ENCODE measurements at places on chromosomes 5 and 9.
A peak's percentile ranks its signal among the peaks of the same experiment; 100 is the strongest.

- no peak for DNase-seq
Observed at GRCh38 chr9:16817002-16817401, 53.5 kb downstream of the BNC2 start.

GRCh38 chr9:114046875-114047274 lies 31.2 kb downstream of the AMBP start:
- no peak for DNase-seq

- no peak for DNase-seq
Observed at GRCh38 chr9:131734165-131734610, 5.7 kb downstream of the RAPGEF1 start.

DNA sequence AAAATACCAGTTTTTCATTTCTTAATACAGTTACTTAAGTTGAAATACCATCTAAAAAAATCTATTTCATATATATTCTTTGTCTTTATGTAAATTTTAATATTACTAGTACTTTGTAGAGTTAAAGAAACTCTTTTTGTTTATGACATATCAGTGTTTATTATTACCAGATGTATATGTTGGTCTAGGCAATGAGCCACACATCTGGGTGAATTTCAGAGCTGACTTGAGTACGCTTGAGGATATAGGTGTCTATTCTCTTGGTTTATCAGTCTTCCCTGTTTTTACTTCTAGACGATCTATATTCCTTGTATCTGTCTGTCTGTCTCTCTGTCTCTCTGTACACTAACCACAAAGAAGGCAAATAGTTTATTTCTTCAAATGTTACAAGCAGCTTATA lies 2.9 kb downstream of the SMAD5 start:
- no peak for DNase-seq

DNA sequence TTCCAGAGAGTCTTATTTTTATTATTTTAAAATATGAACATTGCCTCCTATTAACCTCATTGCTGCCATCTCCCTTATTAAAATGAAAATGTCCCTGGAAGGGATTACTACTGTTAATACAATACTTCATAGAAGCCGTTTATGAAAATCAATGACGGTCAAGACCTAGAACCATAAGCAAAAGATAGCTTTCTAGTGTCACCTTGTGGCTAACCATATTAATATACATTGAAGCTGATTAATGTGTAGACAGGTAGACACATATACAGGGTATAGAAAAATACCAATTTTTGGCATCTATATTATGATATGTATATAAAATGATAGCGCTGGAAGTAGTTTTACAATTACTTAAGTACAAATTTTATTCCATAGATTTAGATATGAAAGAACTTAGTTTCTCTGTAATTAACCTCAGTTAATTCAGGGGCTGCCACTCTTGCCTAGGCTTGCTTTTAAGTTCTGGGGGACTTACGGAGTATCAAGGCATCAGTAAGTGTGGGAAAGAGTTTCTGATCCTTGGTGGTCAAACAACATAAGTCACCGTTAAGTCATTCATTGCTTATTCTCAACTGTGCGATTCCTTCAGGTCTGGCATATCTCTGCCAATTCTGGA lies 2.5 kb upstream of the YTHDC2 start:
- DNase-seq: no peak

DNA sequence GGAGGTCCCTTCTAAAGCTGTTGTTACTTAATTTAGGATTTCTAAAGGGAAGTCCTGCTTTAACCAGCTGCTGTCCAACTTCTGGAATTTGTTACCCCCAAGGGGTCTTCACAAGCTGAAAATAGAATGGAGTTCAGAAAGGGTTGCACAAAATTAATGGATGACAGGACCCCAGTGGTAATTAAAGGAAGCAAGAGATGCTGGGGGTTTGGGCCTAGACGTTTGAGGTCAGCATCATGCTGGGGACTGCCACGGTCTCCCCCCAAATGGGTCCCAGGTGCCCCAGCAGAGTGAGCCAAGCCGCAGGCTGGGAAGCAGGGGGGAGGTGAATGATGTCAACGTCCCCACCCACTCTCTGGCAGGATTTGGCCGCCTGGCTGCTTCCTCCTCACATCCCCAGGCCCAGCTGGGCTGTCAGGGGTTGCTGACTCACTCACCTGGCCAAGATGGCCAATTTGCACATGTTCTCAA lies 97.5 kb upstream of the ARAP3 start:
- DNase-seq: no peak

DNA sequence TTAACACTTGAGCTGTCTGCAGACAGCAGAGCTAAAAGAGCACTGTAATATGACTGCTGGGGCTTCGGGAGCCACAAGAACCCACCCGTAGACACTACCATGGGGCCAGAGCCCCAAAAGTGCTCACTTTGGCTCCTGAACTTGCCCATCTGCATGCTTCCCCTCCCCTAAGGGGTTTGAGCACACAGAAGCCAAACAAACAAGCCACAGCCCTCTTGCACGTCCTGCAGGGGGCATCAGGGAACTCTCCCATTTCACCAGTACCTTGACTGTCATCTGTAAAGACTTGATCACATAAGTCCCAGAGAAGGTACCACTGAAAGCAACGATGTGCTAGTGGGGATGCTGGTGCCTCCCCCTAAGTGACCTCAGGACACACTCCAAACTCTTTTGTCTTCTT lies 681.8 kb downstream of the SEMA5A start:
- DNase-seq: no peak

DNA sequence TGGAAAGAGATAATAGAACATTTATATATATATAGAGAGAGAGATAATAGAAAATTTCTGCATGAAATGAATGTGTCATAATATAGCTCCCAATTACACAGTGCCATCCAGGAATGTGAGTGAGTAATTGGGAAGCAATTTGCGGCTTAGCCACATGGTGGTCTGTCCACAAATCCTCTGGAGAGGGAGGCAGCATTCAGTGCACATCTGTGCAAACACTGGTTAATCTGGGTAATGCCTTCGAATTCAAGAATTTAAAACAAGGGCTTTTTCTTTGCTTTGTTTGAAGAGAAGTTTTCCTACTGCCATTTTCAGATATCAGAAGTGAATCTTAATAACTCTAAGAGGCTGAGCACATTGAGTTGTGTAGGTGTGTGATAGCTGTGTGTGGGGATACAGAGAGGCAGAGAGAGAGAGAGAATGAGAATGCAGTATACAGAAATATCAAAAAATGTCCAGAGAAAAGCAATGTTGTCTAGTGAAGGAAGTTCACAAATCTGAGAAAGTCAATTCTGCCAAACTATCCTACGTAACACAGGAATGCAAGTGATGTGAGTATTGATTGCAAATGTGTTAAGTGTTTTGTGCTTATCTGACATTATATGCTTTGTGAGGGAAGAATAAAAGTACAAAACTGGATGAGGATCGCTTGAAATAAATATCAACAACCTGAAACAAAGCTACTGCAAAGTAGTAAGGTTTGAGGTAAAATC lies 134.6 kb downstream of the EDIL3 start:
- no peak for DNase-seq

GRCh38 chr5:132447196-132447595 lies 43.4 kb downstream of the IRF1 start:
- DNase-seq: no peak

DNA sequence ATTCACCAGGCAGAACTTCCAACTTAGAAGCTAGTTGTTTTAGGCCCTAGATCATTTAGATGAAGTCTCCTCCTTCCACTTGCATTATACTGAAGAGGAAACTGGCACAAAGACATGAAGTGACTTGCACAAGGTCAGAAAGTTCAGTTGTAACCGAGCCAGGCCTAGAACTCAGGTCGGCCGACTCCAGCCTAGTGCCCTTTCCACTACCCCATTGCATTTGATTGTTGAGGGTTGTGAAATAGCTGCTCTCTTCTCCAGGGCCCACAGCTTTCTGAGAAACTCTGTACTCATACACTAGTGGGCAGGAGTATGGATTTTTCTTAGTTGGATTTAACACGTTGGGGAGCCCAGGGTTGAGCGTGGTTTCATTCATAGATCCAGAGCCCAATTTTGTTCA lies 5.6 kb downstream of the ZNF462 start:
- DNase-seq: no peak

- DNase-seq: no peak
Observed at GRCh38 chr5:95715799-95716461, 15.2 kb upstream of the RHOBTB3 start.

DNA sequence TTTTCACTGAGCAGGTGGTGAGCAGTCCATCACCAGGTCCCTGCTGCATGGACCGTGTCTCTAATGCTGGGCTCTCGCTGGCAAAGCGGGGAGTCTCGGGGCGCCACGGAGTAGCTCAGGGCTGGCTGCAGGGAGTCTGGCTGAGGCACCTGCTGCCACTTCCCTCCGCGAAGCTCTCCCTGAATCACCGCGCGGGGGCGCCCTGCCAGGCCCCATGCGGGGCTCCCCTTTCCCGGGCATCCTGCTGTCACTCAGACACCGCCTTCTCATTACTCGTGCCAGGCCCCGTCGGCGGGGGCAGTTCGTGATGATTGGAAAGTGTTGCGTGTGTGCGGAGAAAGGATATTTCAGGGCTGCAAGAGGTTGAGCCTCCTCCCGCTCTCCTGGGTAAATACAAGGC lies 335.8 kb downstream of the IRX2 start:
- no peak for DNase-seq

GRCh38 chr9:130345897-130346385 lies 80.4 kb downstream of the HMCN2 start:
- no peak for DNase-seq

- DNase-seq: no peak
Observed at GRCh38 chr9:1055166-1055565, 5.0 kb downstream of the DMRT2 start.

GRCh38 chr9:81748091-81748490 lies 58.7 kb upstream of the TLE1 start:
- DNase-seq: no peak

- DNase-seq: no peak
Observed at GRCh38 chr9:86340356-86341006, 13.7 kb downstream of the TUT7 start.

- DNase-seq: no peak
Observed at GRCh38 chr9:92538541-92538940, 2.8 kb upstream of the ECM2 start.

GRCh38 chr5:99060306-99061261 lies 131.8 kb upstream of the CHD1 start:
- peak; percentile 85 for DNase-seq

DNA sequence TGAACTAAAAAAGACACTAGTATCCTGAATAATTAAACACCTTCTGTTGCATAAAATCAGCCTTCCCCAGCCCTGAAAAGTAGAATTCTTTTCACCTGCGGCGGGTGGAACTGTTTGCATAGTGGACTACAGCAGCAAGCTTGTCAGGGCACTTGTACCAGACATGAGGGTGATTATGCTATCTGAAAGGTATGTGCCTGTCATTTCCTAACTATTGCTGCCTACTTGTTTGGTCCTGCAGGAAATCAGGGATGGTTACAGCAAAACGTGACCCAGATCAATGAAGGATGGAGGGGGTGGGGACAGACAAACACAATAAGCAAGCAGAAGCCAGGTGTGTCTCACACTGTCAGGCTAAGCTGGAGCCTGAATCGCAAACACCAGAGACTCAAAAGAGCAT lies 385.6 kb downstream of the MLLT3 start:
- DNase-seq: no peak

DNA sequence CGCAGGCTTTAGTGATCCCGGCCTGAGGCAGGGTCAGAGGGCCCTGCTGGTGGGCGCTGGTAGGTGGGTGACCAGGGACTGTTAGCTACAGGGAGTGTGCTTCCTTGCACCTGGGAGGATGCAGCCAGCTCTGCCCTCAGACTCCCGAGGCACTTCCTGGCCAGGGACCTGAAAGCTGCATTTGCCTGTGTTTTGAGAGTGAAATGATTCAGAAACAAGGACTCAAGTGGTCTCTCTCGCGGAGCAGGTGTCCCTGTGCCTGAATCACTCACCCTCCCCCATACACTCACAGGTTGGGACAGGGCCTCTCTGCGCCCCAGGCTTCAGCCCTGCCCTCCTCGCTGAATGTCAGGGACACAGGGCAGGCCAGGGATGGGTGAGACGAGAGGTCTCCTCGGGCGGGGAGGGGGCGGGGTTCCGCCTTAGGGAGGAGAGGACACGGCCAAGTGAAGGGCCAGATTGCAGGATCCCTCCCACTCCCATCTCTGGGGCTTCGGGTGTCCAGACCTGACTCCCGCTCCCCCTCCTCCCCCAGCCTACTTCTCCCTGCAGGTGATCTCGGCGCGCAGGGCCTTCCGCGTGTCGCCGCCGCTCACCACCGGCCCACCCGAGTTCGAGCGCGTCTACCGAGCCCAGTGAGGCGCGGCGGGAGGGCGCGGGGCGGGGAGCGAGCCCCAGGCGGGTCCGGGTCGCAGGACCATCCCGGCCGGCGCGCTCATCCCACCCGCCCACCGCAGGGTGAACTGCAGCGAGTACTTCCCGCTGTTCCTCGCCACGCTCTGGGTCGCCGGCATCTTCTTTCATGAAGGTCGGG lies 1.5 kb downstream of the LTC4S start:
- DNase-seq: no peak

GRCh38 chr5:17004441-17005106 lies 68.5 kb upstream of the MYO10 start:
- no peak for DNase-seq

GRCh38 chr9:91953718-91954117 lies 3.7 kb upstream of the ROR2 start:
- DNase-seq: no peak

- DNase-seq: no peak
Observed at GRCh38 chr9:87880683-87881082, 2.0 kb upstream of the SPATA31E1 start.

DNA sequence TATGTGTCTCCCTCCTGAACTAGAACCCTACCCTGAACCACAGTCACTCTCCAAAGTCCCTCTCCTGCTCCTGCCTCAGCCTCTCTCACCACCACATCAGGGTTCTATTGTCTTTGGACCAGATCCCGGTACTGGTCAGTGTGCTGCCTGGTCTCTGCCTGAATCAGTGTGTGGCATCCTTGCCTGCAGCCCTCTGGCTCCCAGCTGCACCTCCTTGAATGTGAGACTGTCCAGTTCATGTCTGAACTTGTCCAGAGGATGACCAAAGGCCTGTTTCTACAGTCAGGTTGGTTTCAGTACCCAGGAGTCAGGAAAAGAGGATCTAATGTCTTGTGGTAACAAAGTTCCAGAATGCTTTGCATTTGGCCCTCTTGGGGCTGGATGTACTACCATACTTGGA lies 76.8 kb upstream of the RANBP3L start:
- no peak for DNase-seq

- no peak for DNase-seq
Observed at GRCh38 chr5:175825893-175826292, 45.5 kb upstream of the CPLX2 start.

GRCh38 chr5:79630444-79630843 lies 18.2 kb downstream of the TENT2 start:
- DNase-seq: no peak

DNA sequence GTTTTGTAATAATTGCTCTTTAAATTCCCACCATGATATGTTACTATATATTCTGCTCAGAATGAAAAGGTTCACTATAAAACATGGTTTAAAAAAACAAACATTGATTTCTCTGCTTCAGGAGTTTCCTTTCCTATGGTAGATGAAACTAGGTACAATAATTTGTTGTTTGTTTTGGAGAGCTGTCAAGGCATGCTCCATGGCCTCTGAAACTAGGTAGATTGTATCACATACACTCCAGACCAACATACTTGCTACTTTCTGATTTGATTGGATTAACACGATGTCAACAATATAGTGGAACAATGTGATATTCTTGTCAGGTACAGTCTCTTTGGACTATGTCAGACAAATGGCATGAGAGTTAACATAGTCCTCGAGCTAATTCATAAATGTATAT lies 452.7 kb upstream of the CDH9 start:
- DNase-seq: no peak
